ENCODE measurements at places on chromosomes 1 and 21. TPM values are rescaled to one million over a fixed set of nuclear protein-coding genes. Genes with fewer than 3 reads are reported as not detected.

- DNase-seq, result no peak
- no peaks in the 10 kb centered on the region for H3K36me3 ChIP-seq
- H3K27ac ChIP-seq, result no peak overlapping the region
- no peaks in the 10 kb centered on the region for H3K27me3 ChIP-seq
- H3K4me1 ChIP-seq, result no peaks in the 10 kb centered on the region
- no peak overlapping the region for H3K4me3 ChIP-seq
These were observed 96.8 kb upstream of the CD55 start for GRCh38 chr1:207224666-207225065.

GRCh38 chr1:236301958-236302335, 20.2 kb upstream of the ERO1B start:
- peaks cover 10% of the 10 kb centered on the region for H3K4me1 ChIP-seq
- no peaks in the 10 kb centered on the region for H3K27me3 ChIP-seq
- DNase-seq, result no peak
- H3K36me3 ChIP-seq, result no peaks in the 10 kb centered on the region
- no peak overlapping the region for H3K4me3 ChIP-seq

GRCh38 chr1:33039840-33040239, 3.2 kb upstream of the AK2 start:
- H3K27ac ChIP-seq, result no peak overlapping the region
- no peak for DNase-seq
- H3K36me3 ChIP-seq, result no peaks in the 10 kb centered on the region
- H3K27me3 ChIP-seq, result no peaks in the 10 kb centered on the region
- H3K4me1 ChIP-seq, result peaks cover 5% of the 10 kb centered on the region

RGSL1 gene
- polyA plus RNA-seq, result not detected

GRCh38 chr1:83900524-83900923, 98.4 kb downstream of the TTLL7 start:
- DNase-seq, result no peak
- H3K4me3 ChIP-seq, result no peak overlapping the region
- H3K36me3 ChIP-seq, result no peaks in the 10 kb centered on the region
- no peaks in the 10 kb centered on the region for H3K4me1 ChIP-seq
- no peak overlapping the region for H3K27ac ChIP-seq

GRCh38 chr1:107590900-107591622, 373.9 kb downstream of the VAV3 start:
- no peaks in the 10 kb centered on the region for H3K36me3 ChIP-seq
- no peak for DNase-seq
- H3K27me3 ChIP-seq, result no peaks in the 10 kb centered on the region
- H3K4me3 ChIP-seq, result no peak overlapping the region

RAP1GAP gene
- polyA plus RNA-seq, result not detected

DNA sequence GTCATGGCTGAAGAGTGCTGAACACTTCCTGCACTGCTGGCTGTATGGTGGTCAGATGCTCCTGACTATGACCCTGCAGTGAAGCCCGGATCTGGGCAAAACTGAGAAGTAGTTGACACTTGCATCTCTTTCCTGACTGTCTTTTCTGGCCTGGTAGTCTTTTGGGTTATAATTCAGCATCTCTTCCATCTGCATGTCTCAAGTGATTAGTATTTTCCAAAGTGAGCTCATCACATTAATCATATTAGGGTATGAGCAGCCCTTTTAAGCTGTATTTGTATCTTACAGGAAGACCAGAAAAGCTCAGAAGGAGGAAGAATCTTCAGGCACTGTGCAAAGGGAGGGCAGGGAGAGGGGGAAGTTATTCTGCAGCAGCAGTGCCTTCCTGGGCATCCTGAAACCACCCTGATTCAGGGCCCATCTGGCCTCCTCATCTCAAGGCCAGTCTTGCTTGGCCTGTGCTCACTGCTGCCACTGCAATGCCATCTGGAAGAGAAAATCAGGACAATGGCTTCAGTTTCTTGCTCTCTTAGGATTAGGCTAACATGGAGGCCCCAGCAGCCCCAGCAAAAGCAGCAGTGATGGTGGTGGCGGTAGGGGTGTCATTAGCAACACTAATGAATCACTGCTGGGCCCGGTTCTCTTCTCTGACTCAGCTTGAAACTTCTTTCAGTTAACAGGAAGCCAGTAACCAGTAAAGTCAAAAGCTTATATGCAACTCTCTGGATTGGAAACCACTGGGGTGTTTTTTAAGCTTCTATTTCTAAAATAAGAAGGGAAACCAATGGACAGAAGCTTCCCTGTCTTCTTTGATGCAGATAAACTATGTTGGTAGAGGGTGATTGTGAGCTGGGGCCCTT, 63.3 kb upstream of the WDR26 start:
- peaks cover 37% of the 10 kb centered on the region for H3K4me1 ChIP-seq
- no peaks in the 10 kb centered on the region for H3K27me3 ChIP-seq
- peak; percentile 80 for DNase-seq
- H3K27ac ChIP-seq, result peak overlapping the region; percentile 92
- peak overlapping the region; percentile 28 for H3K4me3 ChIP-seq

CTPS1 gene
- polyA plus RNA-seq, result 92.7 TPM

FCRLA gene
- polyA plus RNA-seq, result 339 TPM

DNA sequence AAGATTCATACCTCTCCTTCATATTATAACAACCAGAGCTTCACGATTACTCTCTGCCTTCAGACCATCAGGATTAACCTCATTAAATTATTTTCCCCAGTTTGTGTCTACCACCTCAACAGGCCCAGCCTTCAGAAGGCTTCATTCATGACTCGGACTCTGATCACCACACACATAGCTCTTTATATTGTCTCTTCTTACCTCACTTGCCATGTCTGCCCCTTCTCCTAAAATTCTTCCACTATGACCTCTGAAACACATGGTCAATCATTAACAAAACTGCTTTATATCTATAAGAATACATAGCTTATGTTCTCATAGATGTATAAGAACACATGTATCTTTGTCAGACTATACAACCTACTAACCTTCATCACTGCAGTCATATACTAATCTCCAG, 79.8 kb downstream of the USP1 start:
- no peak overlapping the region for H3K4me3 ChIP-seq
- no peaks in the 10 kb centered on the region for H3K27me3 ChIP-seq
- no peaks in the 10 kb centered on the region for H3K36me3 ChIP-seq

PADI1 gene
- polyA plus RNA-seq, result not detected

DNA sequence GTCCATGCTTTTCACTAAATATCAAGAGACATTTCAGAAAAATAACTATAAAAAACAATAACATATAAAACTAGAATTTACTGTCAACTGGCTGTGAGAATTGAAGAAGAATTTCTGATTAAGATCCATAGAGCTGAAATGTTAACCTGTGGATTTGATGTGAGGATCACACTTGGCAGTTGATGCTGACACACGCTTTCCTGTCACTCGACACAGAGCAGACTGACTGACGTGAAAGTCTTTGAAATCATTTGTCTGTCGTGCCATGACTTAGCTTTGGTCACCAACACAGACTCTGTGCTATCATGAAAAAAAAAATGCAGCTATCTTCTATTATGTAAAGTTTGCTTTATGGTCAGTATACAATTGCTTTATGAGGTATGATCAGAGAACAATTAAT, 706.0 kb upstream of the ZP4 start:
- H3K36me3 ChIP-seq, result no peaks in the 10 kb centered on the region
- no peak overlapping the region for H3K4me3 ChIP-seq
- no peaks in the 10 kb centered on the region for H3K27me3 ChIP-seq
- no peaks in the 10 kb centered on the region for H3K4me1 ChIP-seq
- no peak overlapping the region for H3K27ac ChIP-seq

GRCh38 chr1:235013512-235013911, 115.1 kb downstream of the TOMM20 start:
- H3K4me3 ChIP-seq, result no peak overlapping the region
- DNase-seq, result no peak
- peak overlapping the region; percentile 99 for H3K27ac ChIP-seq
- H3K4me1 ChIP-seq, result peaks cover 84% of the 10 kb centered on the region

GRCh38 chr1:99748419-99748818, 18.0 kb downstream of the FRRS1 start:
- H3K27me3 ChIP-seq, result no peaks in the 10 kb centered on the region
- DNase-seq, result no peak
- H3K4me3 ChIP-seq, result no peak overlapping the region
- peaks cover 10% of the 10 kb centered on the region for H3K36me3 ChIP-seq
- H3K27ac ChIP-seq, result no peak overlapping the region

GRCh38 chr1:109243221-109243620, 6.1 kb upstream of the CELSR2 start:
- no peaks in the 10 kb centered on the region for H3K27me3 ChIP-seq
- no peaks in the 10 kb centered on the region for H3K4me1 ChIP-seq
- no peak overlapping the region for H3K27ac ChIP-seq
- DNase-seq, result no peak
- no peak overlapping the region for H3K4me3 ChIP-seq
- H3K36me3 ChIP-seq, result peaks cover 2% of the 10 kb centered on the region

DNA sequence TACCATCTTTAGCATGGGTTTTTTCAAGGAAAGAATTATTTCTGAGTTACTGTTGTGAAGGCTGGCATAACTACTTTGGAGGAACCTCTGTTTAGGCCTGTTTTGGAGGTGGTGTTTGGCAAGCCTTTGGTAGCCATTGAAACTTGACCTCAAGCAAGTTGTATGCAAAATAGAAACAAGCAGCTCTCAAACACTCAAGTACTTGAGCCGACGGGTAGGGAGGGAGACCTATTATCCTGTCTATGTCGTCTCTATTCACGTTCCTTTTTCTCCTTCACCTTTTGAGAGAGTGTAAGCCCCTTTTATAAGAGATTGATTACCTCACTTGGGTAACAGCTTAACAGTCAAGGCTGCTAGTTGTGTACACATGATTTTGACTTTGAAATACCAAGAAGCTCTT, 878.3 kb upstream of the CXADR start:
- no peaks in the 10 kb centered on the region for H3K4me1 ChIP-seq
- no peak for DNase-seq
- H3K4me3 ChIP-seq, result no peak overlapping the region
- no peak overlapping the region for H3K27ac ChIP-seq

DNA sequence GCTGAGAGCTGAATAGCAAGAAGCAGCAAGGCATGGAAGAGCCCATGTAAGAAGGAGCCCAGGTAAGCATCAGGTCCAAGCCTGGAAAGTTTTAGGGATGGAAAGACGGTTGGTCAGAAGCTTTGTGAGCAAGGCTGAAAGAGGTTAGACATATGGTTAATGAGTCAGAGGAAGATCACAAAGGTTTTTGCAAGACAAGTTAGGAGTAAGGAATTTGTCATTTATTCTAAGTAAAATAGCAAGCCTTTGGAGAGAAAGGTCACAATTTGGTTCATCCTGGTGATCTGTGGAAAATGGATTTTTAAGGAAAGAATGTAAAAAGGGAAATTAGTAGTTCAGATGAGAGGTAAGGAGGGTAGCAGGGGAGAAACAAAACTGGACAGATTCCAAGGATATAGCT, 106.7 kb downstream of the DPYD start:
- DNase-seq, result no peak
- no peak overlapping the region for H3K4me3 ChIP-seq
- H3K27ac ChIP-seq, result no peak overlapping the region
- no peaks in the 10 kb centered on the region for H3K4me1 ChIP-seq
- no peaks in the 10 kb centered on the region for H3K36me3 ChIP-seq

DNA sequence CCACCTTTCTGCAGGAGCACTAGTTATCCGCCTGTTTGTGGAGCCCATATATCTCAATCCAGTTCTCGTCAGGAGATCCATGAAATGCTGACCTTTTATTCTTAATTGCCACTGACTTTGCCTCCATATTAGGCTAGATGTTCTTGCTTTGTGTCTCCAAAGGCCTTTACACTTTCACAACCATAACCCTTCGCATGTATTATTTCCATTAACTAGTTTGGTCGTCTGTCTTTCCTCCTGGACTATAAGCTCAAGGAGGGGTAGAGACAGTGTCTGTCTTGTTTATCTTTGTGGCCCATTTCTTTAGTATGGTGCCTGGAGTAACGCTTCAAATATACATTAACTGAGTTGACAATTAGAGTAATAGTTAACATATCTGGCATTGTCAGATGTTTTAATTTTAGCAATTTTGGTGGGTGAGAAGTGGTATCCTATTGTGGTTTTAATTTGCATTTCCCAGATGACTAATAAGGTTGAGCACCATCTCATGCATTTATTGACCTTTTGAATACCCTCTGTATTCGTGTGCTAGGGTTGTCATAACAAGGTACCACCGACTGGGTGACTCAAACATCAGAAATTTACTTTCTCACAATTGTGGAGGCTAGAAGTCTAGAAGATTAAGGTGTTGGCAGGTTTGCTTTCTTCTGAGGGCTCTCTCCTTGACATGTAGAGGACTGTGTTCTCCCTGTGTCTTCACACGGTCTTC, 21.7 kb upstream of the IL12RB2 start:
- DNase-seq, result peak; percentile 20
- H3K27ac ChIP-seq, result no peak overlapping the region
- H3K4me3 ChIP-seq, result no peak overlapping the region
- peaks cover 2% of the 10 kb centered on the region for H3K4me1 ChIP-seq
- H3K27me3 ChIP-seq, result no peaks in the 10 kb centered on the region

- H3K36me3 ChIP-seq, result no peaks in the 10 kb centered on the region
- no peak for DNase-seq
- H3K4me3 ChIP-seq, result no peak overlapping the region
- H3K27me3 ChIP-seq, result no peaks in the 10 kb centered on the region
- no peaks in the 10 kb centered on the region for H3K4me1 ChIP-seq
- no peak overlapping the region for H3K27ac ChIP-seq
These were observed 621 bp downstream of the AMPD1 start for GRCh38 chr1:114694540-114695310.

- no peak overlapping the region for H3K27ac ChIP-seq
- H3K27me3 ChIP-seq, result no peaks in the 10 kb centered on the region
- DNase-seq, result no peak
- H3K4me3 ChIP-seq, result no peak overlapping the region
- H3K4me1 ChIP-seq, result no peaks in the 10 kb centered on the region
These were observed 6.7 kb downstream of the PHGDH start for GRCh38 chr1:119718409-119718808.

DNA sequence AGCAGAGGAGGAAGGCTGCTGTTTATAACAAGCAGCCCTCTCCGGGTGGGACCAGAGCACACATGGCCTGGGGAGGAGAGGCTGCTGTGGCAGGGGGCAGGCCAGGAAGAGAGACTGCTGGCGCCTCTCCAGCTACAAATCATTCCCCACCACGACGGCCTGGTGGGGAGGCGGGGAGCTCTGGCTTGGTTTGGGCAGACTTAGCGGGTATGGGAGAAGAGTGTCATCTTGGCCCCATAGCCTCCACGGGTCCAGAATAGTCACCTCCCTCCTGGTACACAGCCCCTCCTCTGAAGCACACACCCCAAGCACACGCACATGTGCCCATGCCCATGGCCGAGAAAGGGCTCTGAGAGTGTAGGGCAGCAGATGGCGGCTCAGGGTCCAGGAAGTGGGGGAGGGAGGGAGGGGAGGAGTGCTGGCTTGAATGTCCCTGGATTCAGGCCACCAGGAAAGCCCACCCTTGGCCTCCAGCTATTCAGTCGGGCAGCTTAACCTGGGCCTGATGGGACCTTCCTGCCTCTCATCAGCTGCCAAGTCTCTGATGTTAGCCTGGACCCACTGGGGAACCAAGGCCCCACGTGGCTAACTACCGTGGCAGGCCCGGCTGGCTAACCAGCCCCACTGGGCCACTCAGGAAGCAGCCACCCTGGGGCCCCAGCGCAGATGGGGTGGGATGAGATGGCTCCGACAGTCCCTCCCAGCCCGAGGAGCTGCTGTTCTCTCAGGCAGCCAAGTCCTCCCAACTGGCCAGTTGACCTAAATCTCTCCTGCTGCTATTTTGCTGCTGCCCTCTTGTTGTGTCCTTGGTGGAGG, 10.9 kb downstream of the LRP8 start:
- peak overlapping the region; percentile 16 for H3K27ac ChIP-seq
- no peaks in the 10 kb centered on the region for H3K27me3 ChIP-seq
- no peak for DNase-seq

All from GM12878 (cell line).